ENCODE measurements at places on chromosomes 16 and 17. TPM values are rescaled to one million over a fixed set of nuclear protein-coding genes. Genes with fewer than 3 reads are reported as not detected.
A peak's percentile ranks its signal among the peaks of the same experiment; 100 is the strongest.

DNA sequence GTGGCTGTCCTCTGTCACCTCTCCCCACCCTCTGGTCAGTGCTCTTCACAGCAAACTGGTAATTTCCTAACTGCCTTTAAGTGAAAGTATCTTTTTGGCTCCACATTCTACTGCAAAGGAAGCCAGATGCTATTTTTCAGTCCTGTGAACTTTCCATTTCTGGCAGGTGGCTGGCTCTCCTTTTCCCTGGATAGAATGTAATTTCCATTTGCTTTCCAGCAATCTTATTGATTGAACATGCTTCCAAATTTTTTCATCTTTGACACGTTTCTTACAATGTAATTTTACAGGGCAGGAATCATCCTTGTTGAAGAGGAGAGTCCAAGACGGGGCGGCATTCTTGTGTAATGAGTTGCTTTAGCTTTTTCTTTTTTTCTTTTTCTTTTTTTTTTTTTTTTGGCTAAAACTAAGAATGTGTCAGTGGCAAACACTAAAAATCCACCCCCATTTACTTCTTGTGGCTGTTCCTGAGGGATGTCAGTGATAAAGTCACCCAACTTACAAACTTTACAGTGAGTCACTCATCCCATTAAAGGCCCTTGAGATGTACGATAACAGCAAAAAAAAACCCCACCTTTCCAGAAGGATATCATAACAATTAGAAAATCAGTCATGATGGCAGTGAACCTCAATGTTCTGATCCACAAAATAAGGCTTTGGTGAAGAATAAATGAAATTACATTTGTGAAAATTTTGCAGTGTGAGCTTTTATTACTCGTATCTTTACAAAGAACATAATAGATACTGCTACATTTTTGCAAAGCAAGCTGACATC, 29.4 kb upstream of the PRKCA start:
- H3K4me1 ChIP-seq = no peaks in the 10 kb centered on the region
- H3K27ac ChIP-seq = no peak overlapping the region
- H3K27me3 ChIP-seq = no peaks in the 10 kb centered on the region
- no peak overlapping the region for H3K4me3 ChIP-seq

- no peaks in the 10 kb centered on the region for H3K27me3 ChIP-seq
- H3K36me3 ChIP-seq = no peaks in the 10 kb centered on the region
- H3K4me3 ChIP-seq = no peak overlapping the region
- DNase-seq = no peak
- no peaks in the 10 kb centered on the region for H3K4me1 ChIP-seq
- no peak overlapping the region for H3K27ac ChIP-seq
Measured at GRCh38 chr16:56134790-56135189, 56.5 kb upstream of the GNAO1 start.

GRCh38 chr16:12611916-12612597, 191.6 kb downstream of the CPPED1 start:
- H3K27ac ChIP-seq = no peak overlapping the region
- H3K36me3 ChIP-seq = no peaks in the 10 kb centered on the region
- no peaks in the 10 kb centered on the region for H3K4me1 ChIP-seq
- DNase-seq = no peak
- no peak overlapping the region for H3K4me3 ChIP-seq

GRCh38 chr16:81445966-81446906, 1.6 kb downstream of the CMIP start:
- peak; percentile 53 for DNase-seq
- no peak overlapping the region for H3K4me3 ChIP-seq
- no peaks in the 10 kb centered on the region for H3K27me3 ChIP-seq
- no peak overlapping the region for H3K27ac ChIP-seq
- no peaks in the 10 kb centered on the region for H3K36me3 ChIP-seq

- H3K4me1 ChIP-seq = no peaks in the 10 kb centered on the region
- no peak overlapping the region for H3K4me3 ChIP-seq
- DNase-seq = no peak
- H3K36me3 ChIP-seq = no peaks in the 10 kb centered on the region
- no peak overlapping the region for H3K27ac ChIP-seq
- H3K27me3 ChIP-seq = no peaks in the 10 kb centered on the region
Measured at GRCh38 chr16:35737076-35737475, 2277.7 kb downstream of the TP53TG3F start.

DNA sequence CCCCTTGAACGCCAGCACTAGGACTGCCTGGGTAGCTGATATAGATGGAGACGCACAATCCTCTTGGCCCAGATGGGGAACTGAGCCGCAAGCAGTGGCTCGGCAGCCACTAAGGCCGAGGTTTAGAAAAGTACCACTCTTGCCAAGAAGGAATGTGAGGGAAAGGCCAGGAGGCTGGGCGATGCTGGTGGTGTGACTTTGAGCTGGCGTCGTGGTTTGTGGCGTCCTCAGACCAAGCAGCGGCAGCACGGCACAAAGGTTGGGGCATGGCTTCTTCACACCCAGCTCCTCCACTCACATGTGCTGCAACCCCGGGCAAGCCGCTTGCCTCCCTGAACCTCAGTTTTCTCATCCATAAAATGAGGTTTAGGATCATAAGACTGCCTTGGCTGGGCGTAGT, 15.6 kb downstream of the DCAKD start:
- no peak overlapping the region for H3K4me3 ChIP-seq
- no peak for DNase-seq
- H3K27me3 ChIP-seq = no peaks in the 10 kb centered on the region
- no peak overlapping the region for H3K27ac ChIP-seq
- H3K4me1 ChIP-seq = no peaks in the 10 kb centered on the region
- no peaks in the 10 kb centered on the region for H3K36me3 ChIP-seq

DNA sequence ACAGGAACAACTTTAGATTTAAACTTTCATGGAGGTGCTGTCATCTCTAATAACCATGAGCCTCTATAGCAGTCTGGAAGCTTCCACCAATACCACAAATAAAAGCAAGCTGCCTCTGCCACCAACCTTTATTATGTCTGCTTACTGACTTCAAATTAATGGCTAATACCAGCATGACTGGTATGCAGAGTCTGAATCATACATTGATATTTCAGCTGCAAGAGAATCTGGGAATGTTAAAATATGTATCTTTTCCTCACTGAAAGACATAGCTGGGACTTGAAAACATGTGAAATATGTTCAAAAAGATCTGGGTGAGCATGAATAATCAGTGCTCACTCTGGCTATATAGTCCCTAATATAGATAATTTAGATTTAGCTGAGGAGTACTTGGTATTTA, 488.6 kb downstream of the CDH8 start:
- no peak for DNase-seq
- H3K27ac ChIP-seq = no peak overlapping the region
- no peaks in the 10 kb centered on the region for H3K4me1 ChIP-seq

DNA sequence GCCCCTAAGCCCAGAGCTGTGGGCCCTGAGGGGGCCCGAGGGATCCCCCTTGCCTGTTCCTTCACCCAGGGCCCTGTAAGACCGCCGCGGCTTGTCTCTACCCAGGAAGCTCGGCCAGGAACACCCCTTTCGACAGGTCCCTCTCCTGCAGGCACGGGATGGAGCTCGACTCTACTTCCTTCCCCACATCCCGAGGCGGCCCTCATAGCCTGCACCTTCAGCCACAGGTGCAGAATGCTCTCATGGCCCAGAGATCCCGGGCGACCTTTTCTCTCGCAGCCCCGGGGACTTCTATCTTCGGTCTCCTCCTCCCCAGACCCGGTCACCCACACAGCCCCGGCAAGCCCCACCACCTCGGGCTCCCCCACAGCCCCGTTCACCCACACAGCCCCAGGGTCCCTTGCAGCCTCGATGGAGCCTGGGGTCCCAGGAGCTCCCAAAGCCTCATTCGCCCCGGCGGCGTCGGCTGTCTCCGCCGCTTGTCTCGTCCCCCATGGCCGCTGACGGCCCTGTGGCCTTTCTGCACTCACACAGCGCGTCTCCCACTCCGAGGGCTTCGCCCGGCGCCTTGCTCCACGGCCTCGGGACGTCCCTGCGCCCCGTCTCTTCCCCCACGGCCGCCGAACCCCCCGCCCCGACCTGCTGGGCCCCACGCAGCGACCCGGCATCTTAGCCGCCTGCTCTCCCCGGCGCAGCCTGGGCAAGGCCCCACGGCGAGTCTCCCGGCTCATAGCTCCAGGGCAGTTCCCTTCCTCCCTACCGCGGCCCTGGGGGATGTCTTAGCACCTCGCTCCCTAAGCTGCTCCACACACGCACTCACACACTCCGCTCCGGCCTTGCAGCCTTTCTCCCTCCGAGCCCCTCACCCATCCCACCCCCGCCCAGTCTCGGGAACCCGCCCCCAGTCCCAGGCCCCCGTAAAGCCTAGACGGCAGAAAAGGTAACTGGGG, 650 bp downstream of the KIAA0753 start:
- H3K36me3 ChIP-seq = no peaks in the 10 kb centered on the region
- H3K4me3 ChIP-seq = peak overlapping the region; percentile 63
- no peaks in the 10 kb centered on the region for H3K27me3 ChIP-seq
- H3K27ac ChIP-seq = no peak overlapping the region

GRCh38 chr17:19780846-19781245, 32.7 kb upstream of the ALDH3A1 start:
- H3K27ac ChIP-seq = no peak overlapping the region
- no peaks in the 10 kb centered on the region for H3K27me3 ChIP-seq
- DNase-seq = no peak

DNA sequence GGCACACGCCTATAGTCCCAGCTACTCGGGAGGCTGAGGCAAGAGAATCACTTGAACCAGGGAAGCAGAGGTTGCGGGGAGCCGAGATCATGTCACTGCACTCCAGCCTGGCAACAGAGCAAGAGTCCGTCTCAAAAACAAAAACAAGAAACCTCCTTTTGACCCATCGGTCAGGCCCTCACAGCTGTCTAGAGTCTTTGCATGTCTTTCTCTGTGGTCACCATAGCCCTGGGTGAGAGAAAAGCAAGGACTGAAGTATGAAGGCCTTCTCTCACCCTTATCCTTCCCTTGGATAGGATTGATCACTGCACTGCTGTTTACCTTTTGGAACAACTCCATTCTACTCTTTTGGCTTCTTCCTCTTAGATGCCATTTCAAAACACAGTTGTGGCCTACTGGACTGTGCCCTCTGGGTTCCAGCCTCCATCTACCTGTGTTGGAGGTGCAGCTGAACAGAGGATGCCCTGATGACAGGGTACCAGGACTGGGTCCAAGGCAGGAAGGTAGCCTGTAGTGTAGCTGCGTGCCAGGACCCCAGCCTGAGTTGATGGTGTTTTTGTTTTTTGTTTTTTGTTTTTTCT, 37.1 kb downstream of the LDHD start:
- H3K27ac ChIP-seq = no peak overlapping the region
- no peaks in the 10 kb centered on the region for H3K27me3 ChIP-seq
- no peak for DNase-seq
- H3K36me3 ChIP-seq = no peaks in the 10 kb centered on the region
- H3K4me1 ChIP-seq = peaks cover 5% of the 10 kb centered on the region

GRCh38 chr17:79517827-79518584, 92.8 kb downstream of the RBFOX3 start:
- H3K4me3 ChIP-seq = no peak overlapping the region
- no peak overlapping the region for H3K27ac ChIP-seq
- no peaks in the 10 kb centered on the region for H3K36me3 ChIP-seq
- DNase-seq = no peak
- no peaks in the 10 kb centered on the region for H3K4me1 ChIP-seq

DNA sequence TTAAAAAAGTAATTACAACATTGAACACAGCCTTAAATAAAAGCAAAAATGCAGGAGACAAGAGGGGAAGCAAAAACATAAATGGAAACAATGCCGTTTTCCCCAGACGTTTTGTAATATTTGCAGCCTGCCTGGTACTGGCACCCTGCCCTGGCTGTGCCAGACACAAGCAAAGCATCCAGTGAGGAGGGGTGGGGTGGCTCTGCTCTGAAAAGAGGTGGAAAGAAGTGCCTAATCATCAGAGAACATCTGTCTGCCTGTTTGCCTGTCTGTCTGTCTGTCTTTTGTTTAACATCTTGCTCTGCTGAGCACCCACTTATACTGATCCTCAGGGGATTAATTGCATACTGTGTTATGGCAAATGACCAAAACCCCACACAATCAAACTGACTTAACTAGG, 62.7 kb downstream of the C16orf82 start:
- no peaks in the 10 kb centered on the region for H3K36me3 ChIP-seq
- no peaks in the 10 kb centered on the region for H3K4me1 ChIP-seq
- no peak for DNase-seq

DNA sequence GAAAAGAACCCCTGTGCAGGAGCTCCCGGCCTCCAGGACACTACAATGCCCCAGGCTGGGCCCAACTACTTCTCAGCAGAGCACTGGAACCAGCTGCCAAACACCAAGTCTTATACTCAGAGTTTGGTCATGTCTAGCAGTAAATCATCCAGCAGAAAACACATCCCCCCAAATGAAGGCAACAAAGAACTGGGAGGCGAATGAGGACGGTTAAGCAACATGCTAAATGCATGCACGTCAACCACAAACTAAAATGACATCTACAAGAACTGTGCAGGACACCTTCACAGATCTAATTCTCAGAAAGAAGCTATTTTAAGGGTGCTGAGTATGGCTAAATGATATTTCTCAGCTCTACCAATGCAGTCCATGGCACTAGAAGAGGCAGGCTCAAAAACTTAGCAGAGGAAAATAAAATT, 7.6 kb upstream of the IRX5 start:
- H3K4me3 ChIP-seq = no peak overlapping the region
- H3K36me3 ChIP-seq = no peaks in the 10 kb centered on the region
- DNase-seq = no peak
- no peaks in the 10 kb centered on the region for H3K27me3 ChIP-seq
- H3K27ac ChIP-seq = no peak overlapping the region
- no peaks in the 10 kb centered on the region for H3K4me1 ChIP-seq

GRCh38 chr17:65356536-65356935, 204.9 kb downstream of the AXIN2 start:
- no peaks in the 10 kb centered on the region for H3K4me1 ChIP-seq
- no peak overlapping the region for H3K4me3 ChIP-seq
- H3K36me3 ChIP-seq = no peaks in the 10 kb centered on the region
- no peak for DNase-seq
- no peak overlapping the region for H3K27ac ChIP-seq
- H3K27me3 ChIP-seq = no peaks in the 10 kb centered on the region

DNA sequence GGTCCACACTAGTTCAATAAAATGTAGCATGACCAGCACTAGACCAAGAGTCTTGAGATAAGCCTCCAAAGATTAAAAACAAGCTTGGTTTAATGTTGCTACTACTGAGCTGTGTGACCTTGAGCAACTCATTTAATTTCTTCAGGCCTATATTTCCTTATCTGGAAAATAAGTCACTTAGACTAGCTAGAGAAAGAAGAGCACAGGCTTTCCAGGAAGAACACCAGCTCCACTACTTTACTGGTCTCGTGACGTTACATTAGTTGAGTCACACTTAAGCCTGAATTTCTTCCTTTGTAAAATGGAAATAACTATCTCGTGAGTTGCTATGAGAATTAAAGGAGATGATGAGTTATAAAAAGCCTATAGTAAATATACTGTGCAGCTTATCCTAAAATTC, 5.4 kb downstream of the HELZ start:
- no peak overlapping the region for H3K4me3 ChIP-seq
- H3K4me1 ChIP-seq = no peaks in the 10 kb centered on the region
- DNase-seq = no peak
- no peaks in the 10 kb centered on the region for H3K27me3 ChIP-seq
- no peak overlapping the region for H3K27ac ChIP-seq

- DNase-seq = no peak
- H3K27me3 ChIP-seq = no peaks in the 10 kb centered on the region
- no peaks in the 10 kb centered on the region for H3K4me1 ChIP-seq
- no peak overlapping the region for H3K27ac ChIP-seq
- H3K4me3 ChIP-seq = no peak overlapping the region
Measured at GRCh38 chr17:60823515-60823914, 145.9 kb downstream of the BCAS3 start.

- no peak for DNase-seq
- H3K36me3 ChIP-seq = no peaks in the 10 kb centered on the region
- H3K27ac ChIP-seq = no peak overlapping the region
- H3K4me1 ChIP-seq = no peaks in the 10 kb centered on the region
- H3K4me3 ChIP-seq = no peak overlapping the region
Measured at GRCh38 chr17:46739982-46740381, 78.5 kb downstream of the WNT3 start.

HAGHL gene
- total RNA-seq = 2.4 TPM

SPATA20 gene
- total RNA-seq = 27.8 TPM

CHST5 gene
- total RNA-seq = not detected

KCNJ18 gene
- total RNA-seq = not detected
